CD4-positive, alpha-beta T cell treated with Interleukin-17A for 1 hour (primary cell): ENCODE measurements at places on chromosomes 11 and 22.

GRCh38 chr11:23711981-23712380 lies 784.9 kb upstream of the LUZP2 start:
- no peak for DNase-seq

GRCh38 chr11:86632499-86633269 lies 39.7 kb downstream of the ME3 start:
- DNase-seq: no peak

DNA sequence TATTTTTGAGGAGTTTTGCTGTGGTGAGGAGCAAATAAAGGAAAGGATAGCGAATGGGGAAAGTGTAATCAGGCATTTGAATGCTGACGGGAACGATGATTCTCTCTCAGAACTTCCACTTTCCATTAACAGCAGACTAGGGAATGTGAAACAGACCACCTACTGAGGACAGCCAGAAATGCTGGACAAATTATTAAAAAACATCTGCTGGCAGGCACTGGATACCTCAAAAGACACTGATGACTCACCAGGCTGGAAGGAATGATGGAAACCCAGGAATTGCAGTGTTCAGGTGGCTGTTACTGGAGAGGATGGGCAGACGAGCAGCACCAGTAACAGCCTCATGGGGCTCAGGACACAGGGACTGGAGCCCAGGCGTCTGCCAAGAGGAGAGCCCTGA lies 33.4 kb downstream of the PLA2G6 start:
- DNase-seq: no peak

DNA sequence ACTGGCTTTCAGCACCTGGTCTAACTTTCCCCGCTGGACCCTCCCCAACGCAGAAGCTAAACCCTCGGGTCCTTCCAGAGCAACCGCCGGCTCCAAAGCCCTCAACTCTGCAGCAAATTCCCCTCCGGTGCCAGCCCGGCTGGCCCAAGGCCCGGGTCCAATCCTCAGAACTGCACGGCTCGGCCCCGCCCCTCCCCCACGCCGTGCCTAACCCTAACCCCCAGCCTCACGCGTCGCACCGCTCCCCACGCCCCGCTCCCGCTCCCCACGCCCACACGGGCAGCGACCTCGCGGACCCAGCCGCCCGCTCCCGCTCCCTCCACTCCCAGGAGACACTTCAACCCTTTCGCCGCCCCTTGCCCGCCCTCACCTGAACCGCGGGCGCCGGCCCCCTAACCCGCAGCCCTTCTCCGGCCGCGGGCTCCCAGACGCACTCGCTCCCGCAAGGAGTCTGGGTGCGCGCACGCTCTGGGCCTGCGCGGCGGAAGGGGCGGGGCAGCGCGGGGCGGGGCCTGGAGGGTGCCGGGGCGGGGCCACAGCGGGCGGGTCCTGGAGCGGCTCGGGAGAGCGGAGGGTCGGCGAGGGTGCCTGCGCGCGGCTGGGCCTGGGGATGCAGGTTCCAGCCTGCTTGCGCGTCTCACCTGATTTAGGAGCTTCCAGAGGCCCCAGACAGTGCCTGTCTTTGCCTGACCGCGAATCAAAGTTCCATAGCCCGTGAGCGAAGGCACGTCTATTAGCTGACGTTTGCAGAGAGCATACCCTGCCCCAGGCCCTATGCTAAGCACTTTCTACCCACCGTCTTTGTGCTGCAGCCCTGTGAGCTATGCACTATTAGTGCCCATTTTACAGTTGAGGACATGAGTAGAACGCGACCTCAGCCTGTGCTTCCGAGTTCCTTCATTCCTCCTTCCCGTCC lies at the start of gene NFRKB:
TSS of gene NFRKB (minus strand) at position 453 of the 916 bp plus-strand sequence. CDS start 2,729 bp downstream, outside the sequence.
- DNase-seq: peak; percentile 89

- DNase-seq: no peak
These were observed 14.3 kb downstream of the HPS5 start for GRCh38 chr11:18307461-18308139.

- no peak for DNase-seq
These were observed 32.4 kb downstream of the PIK3IP1 start for GRCh38 chr22:31259798-31260473.

- DNase-seq: no peak
These were observed 47.4 kb downstream of the RPS6KA4 start for GRCh38 chr11:64406221-64406946.

- DNase-seq: peak; percentile 56
These were observed 1.5 kb downstream of the TCIRG1 start for GRCh38 chr11:68040101-68040956.

DNA sequence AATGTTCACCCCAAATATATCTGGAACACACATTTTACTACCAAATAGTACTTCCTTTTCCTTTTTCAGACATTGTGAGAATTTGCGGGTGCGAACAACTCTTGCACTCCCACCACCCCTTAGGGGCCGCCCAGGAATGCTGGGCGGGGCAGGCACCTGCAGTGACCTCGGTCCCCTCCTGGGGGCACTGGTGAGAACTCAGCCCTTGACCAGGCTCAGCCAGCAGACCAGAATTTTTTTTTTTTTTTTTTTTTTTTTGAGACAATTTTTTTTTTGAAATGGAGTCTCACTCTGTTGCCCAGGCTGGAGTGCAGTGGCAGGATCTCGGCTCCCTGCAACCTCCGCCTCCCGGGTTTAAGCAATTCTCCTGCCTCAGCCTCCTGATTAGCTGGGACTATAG lies 75.8 kb downstream of the ARHGAP8 start:
- DNase-seq: no peak

GRCh38 chr22:35638410-35638809 lies 9.8 kb upstream of the APOL6 start:
- no peak for DNase-seq

DNA sequence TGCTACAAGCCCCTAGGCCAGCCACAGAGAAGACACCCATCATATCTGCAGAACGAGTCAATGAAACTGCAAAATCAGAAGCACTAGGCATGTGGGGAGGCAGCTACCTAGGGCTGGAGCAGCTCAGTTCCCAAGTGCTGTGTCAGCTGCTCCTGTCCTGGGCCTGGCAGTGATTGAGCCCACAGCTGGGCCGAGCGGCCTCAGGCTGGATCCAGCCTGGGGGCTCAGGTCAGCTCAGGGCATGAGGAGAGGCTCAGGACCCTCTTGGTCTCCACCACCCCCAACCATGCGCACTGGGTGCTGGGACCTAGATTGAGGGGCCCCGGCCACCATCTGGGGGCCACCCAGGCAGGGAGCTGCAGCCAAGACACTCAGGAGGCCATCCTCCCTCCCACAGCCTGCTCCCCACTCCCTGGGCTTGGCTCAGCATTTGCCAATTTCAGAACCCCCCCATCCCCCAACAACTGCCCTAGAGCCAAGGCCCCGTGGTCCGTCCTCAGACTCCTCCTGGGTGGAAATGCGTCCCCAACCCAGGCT lies 2.4 kb upstream of the TNNT3 start:
- DNase-seq: no peak

DNA sequence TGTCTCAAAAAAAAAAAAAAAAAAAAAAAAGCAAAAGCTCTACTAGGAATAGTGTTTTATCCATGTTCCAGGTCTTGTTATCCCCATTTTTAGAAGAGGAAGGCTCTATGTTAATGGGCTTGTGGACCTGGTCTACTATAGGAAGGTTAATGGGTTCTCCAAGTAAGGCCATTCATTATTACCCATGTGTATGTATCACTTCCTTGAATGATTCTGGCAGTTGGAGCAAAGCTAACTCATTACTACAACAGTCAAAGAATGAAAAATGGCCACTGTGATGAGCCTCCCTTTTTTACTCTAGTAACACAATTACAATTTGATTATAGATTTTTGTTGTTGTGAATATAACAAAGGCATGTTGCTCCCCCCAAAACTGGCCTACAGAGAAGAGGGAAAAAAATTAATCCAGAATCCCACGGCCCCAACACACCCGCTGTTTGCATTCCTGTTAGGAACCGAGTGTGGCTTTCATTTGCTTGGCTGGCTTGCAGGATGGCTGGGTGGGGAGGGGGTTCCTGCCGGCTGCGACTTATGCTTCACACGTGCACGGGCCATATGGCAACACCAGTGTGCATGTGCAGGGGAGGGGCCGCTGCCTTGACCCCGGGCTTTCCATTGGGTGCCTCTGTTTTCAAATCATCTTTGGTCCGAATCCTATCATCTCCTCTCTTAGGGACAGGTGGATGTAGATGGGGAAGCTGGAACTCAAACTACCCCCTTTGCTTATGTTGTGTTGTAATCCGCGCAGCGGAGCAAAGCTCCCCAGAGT lies 148.8 kb downstream of the HIPK3 start:
- DNase-seq: no peak
